ENCODE measurements at places on chromosomes 16 and 17. TPM values are rescaled to one million over a fixed set of nuclear protein-coding genes. Genes with fewer than 3 reads are reported as not detected.

The HBZ gene
- not detected for total RNA-seq

The PRSS53 gene
- 3.0 TPM for total RNA-seq

GRCh38 chr17:50056217-50056960 is 479 bp downstream of the ITGA3 start:
- no peaks in the 10 kb centered on the region for H3K27me3 ChIP-seq
- peak; percentile 66 for DNase-seq
- H3K4me3 ChIP-seq: peak overlapping the region; percentile 51
- peaks cover 8% of the 10 kb centered on the region for H3K4me1 ChIP-seq

DNA sequence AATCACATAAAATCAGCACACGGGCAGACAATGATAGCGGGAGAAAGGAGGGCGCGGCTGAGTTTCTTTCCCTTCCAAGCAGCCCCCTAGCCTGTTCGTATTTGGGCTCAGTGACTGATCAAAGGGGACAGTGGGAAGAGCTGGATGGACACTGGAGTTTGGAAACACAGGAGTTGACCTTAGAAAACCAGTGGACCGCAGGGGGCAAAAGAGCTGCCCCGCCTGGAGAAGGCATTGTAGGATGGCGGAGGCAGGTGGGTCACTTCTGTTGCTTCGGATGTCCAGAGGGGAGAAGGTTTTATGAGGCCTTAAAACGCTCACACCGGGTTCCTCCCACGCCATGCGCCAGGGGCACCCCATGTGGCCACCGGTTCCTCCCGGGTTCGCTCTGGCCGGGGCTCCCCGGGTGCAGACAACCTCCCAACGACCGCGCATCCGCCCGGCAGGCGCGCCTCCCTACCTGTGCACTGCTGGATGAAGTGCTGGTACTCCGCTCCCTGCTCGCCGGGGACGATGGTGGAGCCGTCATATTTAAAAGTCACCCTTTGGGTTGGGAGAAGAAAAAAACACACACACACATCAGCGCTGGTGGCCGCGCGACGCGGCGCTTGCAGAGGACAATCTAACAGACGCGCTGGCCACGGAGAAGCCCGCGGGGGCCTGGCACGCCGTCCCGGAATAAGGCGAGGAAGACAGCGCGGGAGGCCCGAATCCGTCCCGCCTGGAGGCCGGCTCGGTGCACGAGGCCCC is 662 bp downstream of the COTL1 start:
- H3K4me3 ChIP-seq: peak overlapping the region; percentile 72
- H3K27ac ChIP-seq: peak overlapping the region; percentile 43
- H3K36me3 ChIP-seq: no peaks in the 10 kb centered on the region

GRCh38 chr16:23712976-23713375 is at the start of gene ERN2:
ERN2 (minus strand) TSS chr16:23713222; CDS start chr16:23713187, 35 bp downstream.
- DNase-seq: no peak
- no peak within 1 kb of the TSS for H3K27ac ChIP-seq
- H3K4me1 ChIP-seq: no peaks in the 10 kb centered on the region
- H3K27me3 ChIP-seq: no peaks in the 10 kb centered on the region
- H3K4me3 ChIP-seq: no peak within 1 kb of the TSS

The NAGPA gene
- 6.6 TPM for total RNA-seq

The KCNJ12 gene
- 0.21 TPM for total RNA-seq

- DNase-seq: no peak
- no peaks in the 10 kb centered on the region for H3K36me3 ChIP-seq
- peaks cover 10% of the 10 kb centered on the region for H3K4me1 ChIP-seq
- no peak overlapping the region for H3K4me3 ChIP-seq
- H3K27ac ChIP-seq: no peak overlapping the region
Measured at GRCh38 chr16:87561200-87562105, 40.9 kb upstream of the JPH3 start.

The ZNF768 gene
- total RNA-seq: 17.1 TPM

DNA sequence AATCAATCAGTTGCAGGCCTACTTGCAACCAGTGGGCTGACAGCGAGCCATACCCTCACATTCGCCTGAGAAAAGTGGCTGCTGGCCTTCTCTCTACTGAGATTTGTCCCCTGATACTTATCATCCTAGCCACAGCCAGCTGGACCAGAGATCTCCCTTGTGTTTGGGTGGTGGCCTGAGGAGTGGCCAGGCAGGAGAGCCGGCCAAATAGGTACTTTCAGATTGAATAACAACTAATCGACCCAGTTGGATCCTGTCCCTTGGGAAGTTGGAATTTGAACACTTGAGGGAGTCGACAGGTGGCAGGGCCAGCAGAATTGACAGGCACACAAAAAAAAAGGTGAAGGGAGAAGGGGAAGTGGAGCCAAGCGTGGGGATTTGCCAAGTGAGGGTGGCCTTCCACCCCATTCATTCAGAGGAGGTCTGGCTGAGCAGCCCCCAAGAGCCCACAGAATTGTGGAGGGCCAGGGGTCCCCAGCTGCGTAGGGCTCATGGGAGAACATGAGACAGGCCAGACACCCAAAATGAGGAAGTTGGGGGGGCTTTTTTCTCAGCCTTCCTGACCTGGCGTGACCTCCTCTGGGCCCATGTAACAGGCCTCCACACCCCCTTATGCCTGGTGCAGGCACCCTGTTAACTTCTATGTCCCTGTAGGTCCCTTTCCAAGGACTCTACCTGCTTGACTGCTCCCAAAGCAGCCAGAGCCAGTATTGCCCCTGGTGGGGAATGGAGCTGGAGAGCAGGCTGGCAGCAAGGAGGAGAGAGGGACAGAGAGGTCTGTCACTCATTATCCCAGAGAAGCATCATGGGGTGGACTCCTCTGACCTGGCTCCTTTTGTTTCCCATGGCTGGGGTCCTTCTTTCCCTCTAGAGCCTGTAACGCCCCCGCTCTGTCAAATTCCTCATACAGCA is 2.9 kb upstream of the RANGRF start:
- no peaks in the 10 kb centered on the region for H3K36me3 ChIP-seq
- peaks cover 19% of the 10 kb centered on the region for H3K4me1 ChIP-seq
- peak; percentile 79 for DNase-seq
- H3K27me3 ChIP-seq: no peaks in the 10 kb centered on the region

The BCAR1 gene
- 67.0 TPM for total RNA-seq

GRCh38 chr17:31583772-31584356 is 192.4 kb downstream of the RAB11FIP4 start:
- H3K4me3 ChIP-seq: no peak overlapping the region
- no peak overlapping the region for H3K27ac ChIP-seq
- no peaks in the 10 kb centered on the region for H3K36me3 ChIP-seq
- no peak for DNase-seq
- H3K27me3 ChIP-seq: no peaks in the 10 kb centered on the region

The SLC6A2 gene
- not detected for total RNA-seq

GRCh38 chr16:89561142-89561883 is 831 bp downstream of the RPL13 start:
- H3K4me3 ChIP-seq: peak overlapping the region; percentile 93
- no peaks in the 10 kb centered on the region for H3K27me3 ChIP-seq
- DNase-seq: no peak
- H3K36me3 ChIP-seq: peaks cover 32% of the 10 kb centered on the region
- H3K27ac ChIP-seq: peak overlapping the region; percentile 97

Data from right lobe of liver (tissue), 6 donors.